ENCODE measurements at places on chromosomes 4 and X.

- DNase-seq, result no peak
These were observed 107.0 kb upstream of the STIM2 start for GRCh38 chr4:26753617-26754016.

DNA sequence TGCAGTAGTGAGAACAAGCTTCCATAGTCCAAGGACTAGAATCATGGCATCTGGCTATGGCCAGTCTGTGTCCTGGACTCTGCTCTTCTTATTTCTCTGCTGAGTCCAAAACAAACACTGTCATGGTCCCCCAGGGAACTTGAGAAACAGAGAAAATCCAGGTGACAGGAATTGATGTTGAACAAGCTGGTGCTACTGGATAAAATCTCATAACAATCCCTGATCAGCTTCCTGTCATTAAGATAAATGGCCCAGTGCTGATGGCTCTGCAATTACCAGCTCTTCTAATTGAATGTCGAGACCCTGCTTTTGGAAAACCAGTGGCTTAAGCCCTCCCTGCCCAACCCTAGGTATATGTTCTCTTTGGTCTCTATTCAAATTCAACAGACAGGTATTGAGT is 58.8 kb upstream of the ARHGAP36 start:
- DNase-seq, result no peak

DNA sequence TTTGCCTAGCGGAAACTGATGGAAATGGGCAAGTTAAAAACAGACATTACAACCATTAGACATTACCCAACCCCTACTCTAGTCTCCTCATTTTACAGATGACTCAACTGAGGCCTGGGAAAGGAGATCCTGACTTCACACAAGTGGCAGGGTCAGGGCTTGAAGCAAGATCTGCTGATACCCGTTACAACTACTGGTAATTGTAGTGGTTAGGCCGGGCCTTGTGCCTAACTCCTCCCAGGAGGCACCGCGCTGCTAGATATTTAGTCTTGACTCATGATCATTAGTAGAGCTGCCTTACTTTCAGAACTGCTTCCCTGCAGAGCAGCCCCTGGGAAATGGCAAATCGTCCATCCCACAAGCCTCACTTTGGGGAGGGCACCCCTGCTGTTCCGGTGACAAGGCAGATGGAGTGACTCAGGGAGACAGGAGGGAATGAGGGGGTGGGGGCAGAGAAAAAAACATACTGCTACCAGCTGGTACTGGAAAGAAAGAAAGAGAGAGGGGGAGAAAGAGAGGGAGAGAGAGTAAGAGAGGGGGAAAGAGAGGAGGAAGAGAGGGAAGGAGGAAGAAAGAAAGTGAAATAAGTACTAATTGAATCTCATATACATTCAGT is 12.2 kb downstream of the ARHGEF6 start:
- DNase-seq, result peak; percentile 69

- DNase-seq, result no peak
These were observed 30.8 kb downstream of the EXOC1 start for GRCh38 chr4:55884093-55884850.

- DNase-seq, result no peak
These were observed 167.6 kb downstream of the ARHGAP24 start for GRCh38 chr4:85642356-85643100.

GRCh38 chr4:36235306-36235705 is 9.0 kb downstream of the ARAP2 start:
- no peak for DNase-seq

DNA sequence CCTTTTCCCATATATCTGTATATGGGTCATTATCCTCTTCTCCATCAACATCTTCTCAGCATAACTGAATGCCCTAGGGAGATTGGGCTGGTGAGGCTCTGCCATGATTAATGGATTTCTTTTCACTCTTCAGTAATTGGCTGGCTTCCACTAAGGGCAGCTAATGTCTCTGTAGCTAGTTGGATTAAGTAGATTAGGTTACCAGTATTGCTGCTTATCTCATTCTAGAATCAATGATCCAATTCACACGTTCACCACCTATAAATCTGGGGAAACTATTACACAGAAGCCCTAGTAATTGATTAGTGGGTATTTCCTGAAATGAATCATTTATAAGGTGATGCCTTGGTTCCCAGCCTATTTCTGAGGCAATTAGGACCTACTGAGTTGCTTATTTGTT is 94.8 kb downstream of the KDR start:
- no peak for DNase-seq

DNA sequence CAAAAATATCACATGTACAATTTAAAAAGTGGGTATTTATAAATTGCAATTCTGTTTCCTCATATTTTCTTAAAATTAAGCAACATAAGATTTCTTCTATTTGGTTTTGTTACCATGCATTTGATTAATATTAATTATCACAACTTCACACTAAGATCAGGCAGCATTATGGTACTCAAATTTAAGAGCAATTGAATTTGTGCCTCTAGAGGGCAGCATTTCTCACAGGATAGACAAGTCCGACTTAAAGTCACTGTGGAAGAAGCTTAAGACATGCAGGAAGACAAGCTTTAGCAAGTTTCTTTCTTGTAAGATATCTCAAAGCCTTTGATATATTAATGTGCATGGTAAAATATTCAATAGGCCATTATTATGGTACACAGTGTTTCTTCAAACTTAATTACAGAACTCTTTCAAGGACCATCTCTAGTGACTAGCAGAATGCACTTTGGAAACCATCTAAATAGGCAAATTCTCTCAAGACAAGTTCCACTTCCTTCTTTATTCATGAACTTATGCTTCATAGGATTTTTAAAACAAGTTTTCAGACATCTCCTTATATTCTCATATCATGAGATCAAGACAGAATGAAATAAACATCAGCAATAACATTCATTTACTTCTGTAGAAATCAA is 35.0 kb downstream of the FBXW7 start:
- no peak for DNase-seq

- no peak for DNase-seq
These were observed 117.1 kb upstream of the FRG1 start for GRCh38 chr4:189823591-189823990.

- no peak for DNase-seq
These were observed 292.3 kb downstream of the ANKRD50 start for GRCh38 chr4:124420166-124420695.

GRCh38 chrX:75596178-75596577 is 73.3 kb upstream of the ZDHHC15 start:
- no peak for DNase-seq

- DNase-seq, result no peak
These were observed 615.4 kb upstream of the GALNT7 start for GRCh38 chr4:172553216-172553615.

DNA sequence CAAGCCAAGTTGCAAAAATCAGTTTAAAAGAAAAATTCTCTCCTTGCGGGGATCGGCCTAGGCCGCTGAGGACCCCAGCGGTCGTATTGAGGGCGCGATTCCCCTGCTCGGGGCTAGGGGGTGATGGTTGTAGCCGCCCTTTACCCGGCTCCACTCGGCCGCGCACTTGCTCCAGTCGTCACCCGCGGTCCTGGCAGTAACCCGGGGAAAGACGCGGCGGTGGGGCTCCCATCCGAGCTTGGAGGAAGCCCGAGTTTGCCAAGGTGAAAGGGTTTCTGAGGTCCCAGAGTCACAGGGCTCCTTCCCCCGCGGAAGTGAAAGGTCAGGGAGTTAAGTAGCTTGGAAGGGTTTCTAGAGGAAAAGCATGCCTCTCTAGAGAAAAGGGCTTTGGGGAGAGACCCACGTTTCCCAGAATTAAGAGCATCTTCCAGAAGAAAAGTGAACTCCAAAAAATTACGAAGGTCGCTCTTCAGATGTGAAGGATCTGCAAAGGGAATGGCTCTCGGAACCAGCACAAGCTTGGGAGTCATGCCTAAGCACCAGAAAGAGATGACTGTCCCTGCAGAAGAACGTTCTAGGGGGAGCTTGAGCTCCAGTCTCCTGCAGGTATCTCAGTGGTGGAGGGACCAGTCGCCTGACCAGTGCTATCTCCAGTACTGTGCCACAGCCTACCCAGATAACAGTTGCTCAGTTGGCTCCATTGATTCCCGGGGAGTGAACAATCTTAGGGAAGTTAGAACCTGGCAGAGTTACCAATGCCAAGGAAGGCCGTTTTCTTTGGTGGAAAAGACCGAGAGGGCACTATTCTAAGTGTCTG is 875 bp downstream of the LAP3 start:
- DNase-seq, result peak; percentile 37

DNA sequence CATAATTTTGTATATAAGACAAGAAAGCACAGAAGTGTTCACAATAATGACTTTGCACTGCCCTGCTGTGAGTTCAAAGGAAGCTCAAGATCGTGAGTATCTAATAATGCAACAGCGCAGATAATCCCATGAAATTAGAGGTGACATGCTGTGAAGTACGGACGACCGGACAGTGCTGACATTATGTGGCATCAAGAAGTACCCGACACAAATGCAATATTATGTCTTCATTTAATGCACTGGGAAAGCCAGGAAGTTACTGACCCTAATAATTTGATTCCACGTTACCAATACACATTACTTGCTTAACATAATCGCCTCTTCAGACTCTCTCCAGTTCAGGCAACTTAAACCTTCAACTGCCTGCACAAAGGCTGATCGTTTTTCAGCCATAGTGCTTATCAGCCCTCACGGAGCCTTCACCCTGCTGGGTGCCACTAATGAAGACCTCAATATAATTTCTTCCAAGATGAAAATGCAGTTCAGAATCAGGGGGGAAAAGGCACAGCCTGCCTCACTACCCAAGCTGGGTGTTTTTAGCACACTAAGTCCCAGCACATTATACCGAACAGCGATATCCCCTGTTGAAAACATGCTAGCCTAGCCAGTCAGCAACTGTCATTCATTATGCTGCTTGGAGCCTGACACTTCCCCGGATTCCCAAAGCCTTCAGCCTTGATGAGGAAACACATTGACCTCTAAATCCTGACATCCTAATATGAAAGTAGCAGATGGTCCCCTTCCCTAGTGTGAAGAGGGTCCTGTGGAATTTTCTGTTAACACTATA is 56.1 kb downstream of the SLC7A11 start:
- no peak for DNase-seq

- DNase-seq, result no peak
These were observed 61.2 kb downstream of the CDS1 start for GRCh38 chr4:84644087-84644486.

- DNase-seq, result no peak
These were observed 20.8 kb downstream of the GUCY1A1 start for GRCh38 chr4:155687380-155687982.

- DNase-seq, result no peak
These were observed 169.7 kb downstream of the PALLD start for GRCh38 chr4:168666531-168666930.

DNA sequence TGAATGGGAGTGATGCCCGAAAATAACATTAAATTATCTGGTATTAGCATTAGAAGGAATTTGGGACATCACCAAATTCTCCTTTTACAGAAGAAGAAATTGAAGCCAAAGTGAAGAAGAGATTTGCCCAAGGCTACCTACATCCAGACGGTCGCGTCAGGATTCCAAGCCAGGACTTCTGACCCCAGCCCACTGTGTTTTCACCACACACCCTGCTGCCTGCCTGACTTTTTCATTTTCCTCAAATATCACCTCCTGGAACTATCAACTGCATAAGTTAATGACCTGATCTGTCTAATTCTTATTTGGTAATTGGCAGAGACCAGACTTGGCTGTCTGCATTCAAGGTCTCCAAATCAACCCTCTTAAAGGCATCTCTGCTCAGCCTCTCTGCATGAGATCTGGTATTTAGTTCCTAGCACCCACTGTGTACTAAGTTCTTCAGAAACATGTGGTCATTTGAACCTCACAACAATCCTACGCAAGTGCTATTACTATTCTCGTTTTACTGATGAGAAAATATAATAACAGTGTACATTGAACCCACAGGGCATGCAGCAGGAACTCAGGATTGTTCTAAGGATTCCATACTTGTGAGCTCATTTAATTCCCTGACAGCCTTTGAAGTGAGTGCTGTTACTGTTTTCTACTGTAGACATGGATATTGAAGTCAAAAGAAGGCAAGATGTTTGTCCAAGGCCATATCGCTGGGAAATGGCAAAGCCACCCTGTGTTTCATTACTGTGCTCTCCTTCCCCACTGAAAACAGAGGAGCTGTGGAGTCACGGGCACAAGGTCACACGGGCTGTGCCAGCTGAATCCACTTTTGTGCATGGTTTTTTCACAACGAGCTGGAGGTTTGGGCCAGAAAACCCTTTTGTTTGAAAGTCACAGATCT is 195.2 kb upstream of the C1QTNF7 start:
- no peak for DNase-seq

- DNase-seq, result no peak
These were observed 59.3 kb upstream of the SH3RF1 start for GRCh38 chr4:169330095-169330494.

GRCh38 chr4:190121759-190122158 is 51.8 kb upstream of the DUX4 start:
- no peak for DNase-seq

DNA sequence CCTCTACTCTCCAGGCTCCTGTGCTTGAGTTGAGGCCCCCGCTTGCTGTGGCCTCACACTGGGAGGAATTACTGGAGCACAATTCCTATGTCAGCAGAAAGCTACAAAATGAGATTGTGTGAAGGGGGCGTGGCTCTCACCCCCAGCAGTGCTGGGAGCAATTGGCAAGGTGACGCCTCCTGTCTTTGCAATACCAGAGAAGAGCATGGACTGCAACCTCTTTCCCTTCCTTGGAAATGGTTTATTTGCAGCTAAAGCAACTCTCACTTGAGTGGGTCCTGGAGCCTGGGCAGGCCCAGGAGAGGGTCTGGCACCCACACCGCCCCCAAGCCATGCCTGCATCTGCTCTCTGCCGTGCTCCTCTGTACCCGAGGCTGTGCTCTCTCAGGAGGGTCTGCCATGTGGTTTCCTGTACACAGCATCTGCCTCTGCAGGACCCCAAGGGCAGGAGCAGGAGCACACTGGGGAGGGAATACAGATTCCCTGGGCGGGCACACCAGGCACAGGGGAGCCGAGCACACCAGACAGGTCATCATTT is 32.9 kb upstream of the HGFAC start:
- no peak for DNase-seq

- DNase-seq, result no peak
These were observed 84.5 kb downstream of the ACOX3 start for GRCh38 chr4:8355864-8356565.

- DNase-seq, result no peak
These were observed 352.7 kb upstream of the IGFBP7 start for GRCh38 chr4:57462843-57463242.

DNA sequence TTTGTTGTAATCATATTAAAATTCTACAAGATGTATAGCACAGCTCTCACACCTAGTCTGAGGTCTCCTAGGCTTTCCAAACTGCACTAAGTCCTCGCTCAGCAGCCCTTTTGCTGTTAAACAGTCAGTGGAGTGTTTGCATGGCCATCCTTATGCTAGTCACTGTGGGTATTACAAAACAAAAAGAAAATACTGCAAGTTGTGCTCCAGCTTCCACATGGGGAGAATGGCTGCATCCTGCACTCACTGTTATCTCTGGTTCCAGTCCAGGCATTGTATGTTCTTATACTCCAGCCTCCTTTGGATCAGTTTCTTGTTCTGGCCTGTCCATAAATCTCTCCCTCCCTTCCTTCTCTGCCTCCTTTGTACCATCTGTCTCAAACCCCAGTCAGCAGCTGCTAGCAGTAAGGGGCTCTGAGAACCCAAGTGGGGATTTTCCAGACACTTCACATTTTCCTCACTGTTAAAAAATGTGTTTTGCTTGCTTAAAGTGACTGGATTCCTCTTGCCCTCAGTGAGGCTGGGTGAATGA is 38.5 kb upstream of the BMP15 start:
- no peak for DNase-seq

GRCh38 chr4:135917011-135917410 is 1615.3 kb downstream of the PCDH18 start:
- DNase-seq, result no peak

All from activated T-cell treated with anti-CD3 and anti-CD28 coated beads, Interleukin-2, amount 50 U/mL, for 48 hours (primary cell).